GM12878 (cell line): ENCODE measurements at places on chromosomes 1 and 21.

DNA sequence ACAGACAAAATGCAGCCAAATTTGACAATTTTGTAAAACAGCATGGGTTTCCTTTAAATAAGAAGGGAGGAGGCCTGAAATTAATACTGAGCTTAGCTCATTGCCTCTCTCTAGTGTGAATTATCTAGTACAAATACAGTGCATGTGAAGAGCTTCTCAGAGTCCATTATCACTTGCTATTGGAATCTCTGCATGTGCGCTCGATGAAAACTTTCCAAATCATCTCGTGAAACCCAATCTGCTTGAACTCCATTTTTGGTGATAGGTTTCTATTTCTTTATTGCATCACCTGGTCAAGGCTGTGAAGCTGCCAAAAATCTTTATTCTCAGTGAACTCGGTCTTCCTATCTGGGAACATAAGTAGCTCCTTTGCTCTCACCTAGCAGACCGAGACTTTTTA, 49.5 kb upstream of the LYPLAL1 start:
- DNase-seq, result no peak

DNA sequence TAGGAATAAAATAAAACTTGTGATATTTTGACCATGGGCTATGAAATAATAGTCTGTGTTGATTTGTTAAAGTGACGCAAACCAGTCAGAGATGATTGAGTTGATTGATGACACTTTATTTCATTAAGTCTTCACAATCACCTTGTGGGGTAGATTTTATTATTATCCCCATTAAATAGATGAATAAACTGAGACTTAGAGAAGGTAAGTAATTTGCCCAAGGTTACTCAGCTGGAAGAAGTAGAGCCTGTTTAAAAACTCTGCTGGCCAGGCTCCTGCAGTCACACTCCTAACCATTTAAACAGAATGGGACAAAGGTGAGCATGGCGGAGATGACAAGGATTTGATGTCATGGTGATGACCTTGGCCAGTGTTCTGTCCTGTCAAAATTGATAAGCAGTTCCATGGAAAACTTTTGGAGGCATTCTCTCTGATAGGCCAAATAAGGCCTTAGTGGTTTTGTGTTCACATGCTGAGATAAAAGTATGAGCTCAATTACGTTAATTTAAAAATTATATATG, 22.7 kb upstream of the MCOLN3 start:
- DNase-seq, result no peak

DNA sequence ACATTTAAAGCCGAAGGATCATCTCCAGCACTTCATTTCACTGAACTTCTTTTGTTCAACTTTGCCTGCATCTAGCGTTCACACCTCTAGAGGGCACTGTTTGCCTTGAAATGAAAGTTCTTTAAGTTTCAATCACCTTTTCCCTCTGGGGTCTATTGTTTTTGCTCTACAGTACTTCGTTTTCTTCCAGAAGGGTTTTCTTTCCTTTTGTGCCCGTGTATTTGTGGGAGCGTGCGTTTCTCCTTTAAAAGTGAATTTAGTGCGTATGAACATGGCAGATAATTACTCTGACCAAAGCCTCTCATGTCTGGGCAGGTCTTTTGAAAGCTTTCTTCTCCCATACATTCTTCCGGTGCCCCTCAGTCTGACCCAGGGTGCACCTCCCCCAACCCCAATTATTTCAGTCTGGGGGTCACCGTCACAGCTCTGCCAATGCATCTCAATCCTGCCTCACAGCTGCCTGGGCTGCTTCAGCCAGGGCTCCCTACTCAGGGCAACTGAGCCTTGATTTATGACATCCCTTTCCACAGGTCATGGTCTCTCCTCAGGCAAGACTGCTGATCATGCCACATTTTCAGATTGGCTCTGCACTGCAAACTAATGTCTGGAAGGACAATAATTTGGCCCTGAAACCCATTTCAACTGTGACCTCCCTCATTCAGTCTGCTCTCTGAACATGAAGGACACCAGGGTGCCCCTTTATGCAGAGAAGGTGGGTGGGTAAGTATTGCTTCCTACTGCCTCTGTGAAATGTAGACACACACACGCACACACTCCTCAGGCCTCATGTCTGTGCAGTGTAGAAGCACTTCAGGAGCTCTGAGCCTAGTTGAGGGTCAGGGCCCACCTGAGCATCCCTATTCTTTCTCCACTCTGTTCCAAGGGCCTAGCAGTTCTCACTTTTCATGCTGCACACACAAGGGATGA, 88.6 kb downstream of the NUF2 start:
- DNase-seq, result no peak

DNA sequence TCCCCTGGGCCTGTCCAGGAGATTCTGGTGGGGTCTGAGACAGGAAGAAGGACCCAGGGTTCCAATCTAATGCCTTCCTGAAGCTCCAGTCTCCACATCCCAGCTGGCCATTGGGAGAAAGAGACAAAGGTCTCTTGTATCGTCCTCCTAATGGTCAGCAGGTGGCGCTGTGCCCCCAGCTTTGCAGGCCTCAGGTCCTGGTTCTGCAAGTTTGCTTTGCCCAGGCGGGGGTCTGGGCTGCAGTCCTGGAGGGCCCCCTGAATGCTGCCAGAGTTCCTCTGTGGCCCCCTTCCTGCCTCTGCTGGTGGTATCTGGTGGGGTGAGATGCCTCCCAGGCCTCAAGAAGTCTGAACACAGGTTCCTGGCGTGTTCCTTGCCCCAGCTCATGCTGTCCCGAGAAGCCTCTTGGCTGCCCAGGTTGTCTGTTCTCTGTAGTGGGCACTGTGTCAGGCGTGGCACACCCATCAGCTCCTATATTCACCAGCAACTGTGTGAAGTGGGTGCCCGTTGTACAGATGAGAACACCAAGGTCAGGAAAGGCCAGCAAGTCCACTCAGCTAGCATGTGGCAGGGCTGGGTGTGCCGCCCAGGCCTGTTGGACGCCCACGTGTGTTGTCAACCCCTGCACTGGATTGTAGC, 33.8 kb upstream of the CSF3R start:
- no peak for DNase-seq

- DNase-seq, result no peak
These were observed 9.3 kb downstream of the MYOC start for GRCh38 chr1:171643156-171643555.

GRCh38 chr21:34008618-34009017, 64.8 kb upstream of the MRPS6 start:
- no peak for DNase-seq

DNA sequence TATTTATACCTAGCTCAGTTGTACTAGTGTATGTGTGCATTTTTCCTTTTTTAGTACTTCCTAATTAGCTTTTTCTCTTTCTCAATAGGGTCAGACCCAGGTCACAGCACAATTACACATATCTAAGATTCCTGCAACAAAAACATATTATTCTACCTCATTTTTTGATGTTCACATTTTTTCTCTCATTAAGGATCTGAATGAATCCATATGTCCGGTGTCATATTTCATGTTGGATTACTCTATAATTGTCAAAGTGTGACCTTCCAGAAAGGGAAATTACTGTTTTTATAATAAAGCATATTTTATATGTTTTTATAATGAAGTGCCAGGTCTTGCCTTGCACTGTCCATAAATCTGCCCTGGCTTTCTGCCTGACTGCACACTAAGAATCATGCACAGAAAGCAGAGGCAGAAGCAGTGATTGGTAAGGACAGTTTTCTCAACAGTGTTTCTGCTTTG, 143.7 kb downstream of the KCNT2 start:
- no peak for DNase-seq

GRCh38 chr1:1841575-1841995, 49.3 kb downstream of the GNB1 start:
- DNase-seq, result no peak

- no peak for DNase-seq
These were observed 4.7 kb upstream of the ECE1 start for GRCh38 chr1:21295002-21295401.

- no peak for DNase-seq
These were observed 25.3 kb downstream of the MPZL1 start for GRCh38 chr1:167746988-167747655.

DNA sequence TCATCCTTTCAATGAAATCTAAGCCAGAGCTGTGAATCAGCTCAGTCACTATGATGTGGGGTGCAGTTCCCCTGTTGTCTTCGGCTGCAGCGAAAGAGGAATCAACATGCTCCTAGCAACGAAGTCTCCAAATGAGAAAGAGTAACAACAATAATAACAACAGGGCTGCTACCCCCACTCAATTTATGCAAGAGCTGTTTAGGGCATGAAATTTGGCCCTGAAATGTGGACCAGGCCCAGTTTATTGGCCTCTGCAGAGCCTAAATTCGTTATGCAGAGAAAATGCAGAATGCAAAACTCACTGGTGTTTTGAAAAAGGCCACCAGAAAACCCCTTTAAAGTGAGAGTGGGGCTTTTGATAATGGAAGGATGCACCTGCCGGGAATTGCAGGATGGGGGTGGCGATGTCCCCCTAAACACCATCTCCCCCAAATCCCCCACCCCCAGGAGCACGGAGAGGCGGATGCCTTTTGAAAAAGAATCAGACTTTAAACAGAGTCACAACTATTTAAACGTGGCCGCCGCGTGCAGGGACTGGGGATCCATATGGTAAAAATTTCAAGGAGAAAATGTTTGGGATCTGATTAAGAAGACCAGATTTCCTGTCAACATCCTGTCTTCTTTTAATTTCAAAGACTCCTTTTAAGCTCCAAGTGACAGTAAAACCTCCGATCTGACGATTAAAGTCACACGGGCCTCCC, 1.9 kb downstream of the RUNX3 start:
- no peak for DNase-seq

- DNase-seq, result no peak
These were observed 63.2 kb upstream of the EFHD2 start for GRCh38 chr1:15346346-15347030.

GRCh38 chr1:240936911-240937668, 325.1 kb upstream of the GREM2 start:
- no peak for DNase-seq

DNA sequence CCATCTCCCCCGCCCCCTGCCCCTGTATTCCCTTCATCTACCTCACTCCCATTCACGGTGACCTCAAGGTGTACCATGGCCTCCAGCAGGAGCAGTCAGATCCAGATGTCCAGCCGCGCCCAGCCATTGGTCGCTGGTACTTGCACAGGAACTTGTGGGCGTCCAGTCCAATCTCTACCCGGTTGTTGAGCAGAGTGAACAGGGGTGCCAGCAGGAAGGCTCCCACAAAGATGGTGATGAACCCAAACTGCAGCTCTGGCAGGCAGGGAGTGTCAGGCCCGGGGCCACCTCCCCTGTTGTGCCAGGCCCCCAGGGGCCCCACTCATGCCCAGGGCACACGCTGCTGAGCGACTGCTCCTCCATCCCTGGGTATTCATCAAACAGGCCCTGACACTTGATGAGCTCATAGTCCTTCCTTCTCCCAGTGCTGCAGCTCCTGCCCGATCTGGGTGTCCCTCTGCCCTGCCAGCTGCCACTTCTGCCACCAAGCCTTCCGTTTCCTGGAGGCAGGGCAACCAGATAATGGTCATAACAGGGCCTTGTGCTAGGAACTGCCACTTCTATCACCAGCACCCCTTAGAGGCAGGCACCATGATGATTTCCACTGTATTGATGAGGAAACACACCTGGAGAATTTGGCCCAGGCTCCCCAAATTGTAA, 5.7 kb upstream of the ARHGEF19 start:
- DNase-seq, result no peak

DNA sequence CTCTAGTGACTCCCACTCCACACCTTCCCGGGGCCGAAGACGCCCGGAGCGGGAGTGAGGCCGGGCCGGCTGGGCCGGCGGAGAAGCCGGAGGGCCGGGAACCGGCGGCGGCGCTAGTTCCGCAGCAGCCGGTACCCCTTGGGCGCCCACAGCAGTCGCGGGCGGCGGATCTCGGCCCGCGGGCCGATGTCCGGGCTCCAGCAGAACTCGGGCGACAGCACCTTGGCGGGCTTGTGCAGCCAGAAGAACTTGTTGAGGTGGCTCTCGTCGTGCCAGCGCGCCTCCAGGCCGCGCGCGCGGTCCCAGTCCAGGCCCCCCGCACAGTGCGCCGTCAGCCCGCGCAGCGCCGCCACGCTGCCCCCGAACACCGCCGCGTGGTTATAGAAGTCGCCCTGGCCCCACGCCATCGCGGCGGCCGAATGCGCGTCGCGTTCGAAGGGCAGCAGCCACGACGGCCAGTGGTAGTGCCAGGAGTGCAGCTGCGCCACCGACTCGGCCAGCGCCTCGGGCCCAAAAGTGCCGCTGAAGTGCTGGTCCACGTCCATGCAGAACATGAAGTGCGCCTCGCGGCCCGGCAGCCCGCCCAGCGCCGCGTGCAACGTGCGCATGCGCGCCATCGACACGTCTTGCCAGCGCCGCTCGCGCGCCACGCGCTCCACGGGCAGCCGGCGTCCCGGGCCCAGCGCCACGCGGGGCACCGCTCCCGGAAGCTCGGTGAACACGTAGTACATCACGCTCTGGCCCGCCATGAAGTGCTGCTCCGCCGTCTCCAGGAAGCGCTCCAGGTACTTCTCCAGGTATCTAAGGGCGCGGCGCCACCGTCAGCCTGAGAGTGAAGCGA, 14.0 kb downstream of the A3GALT2 start:
- no peak for DNase-seq

GRCh38 chr21:36135391-36136102, 668 bp downstream of the CBR3 start:
- DNase-seq, result no peak

- DNase-seq, result no peak
These were observed 39.1 kb upstream of the PRSS38 start for GRCh38 chr1:227776331-227776771.

GRCh38 chr1:5835179-5835562, 157.1 kb downstream of the NPHP4 start:
- DNase-seq, result no peak

- no peak for DNase-seq
These were observed 2.7 kb downstream of the CAPN2 start for GRCh38 chr1:223714849-223715603.

DNA sequence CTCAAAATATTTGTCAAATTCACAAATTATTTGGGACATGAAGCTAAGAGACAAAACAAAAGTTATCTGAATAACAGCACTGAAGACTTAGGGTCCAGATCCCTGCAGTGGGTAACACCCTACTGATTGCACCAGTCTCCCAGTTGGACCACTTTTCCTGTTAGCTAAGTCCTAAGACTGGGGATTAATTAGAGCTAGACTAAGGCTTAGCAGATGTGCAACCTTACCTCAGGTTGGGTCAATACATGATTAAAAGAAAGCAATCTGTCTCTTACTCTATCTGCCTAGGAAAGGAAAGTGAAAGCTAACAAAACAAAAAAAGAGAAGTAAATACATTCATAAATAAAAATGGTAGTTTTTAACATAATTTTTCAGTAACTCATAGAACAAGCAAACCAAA, 737.2 kb upstream of the CHRM3 start:
- no peak for DNase-seq

DNA sequence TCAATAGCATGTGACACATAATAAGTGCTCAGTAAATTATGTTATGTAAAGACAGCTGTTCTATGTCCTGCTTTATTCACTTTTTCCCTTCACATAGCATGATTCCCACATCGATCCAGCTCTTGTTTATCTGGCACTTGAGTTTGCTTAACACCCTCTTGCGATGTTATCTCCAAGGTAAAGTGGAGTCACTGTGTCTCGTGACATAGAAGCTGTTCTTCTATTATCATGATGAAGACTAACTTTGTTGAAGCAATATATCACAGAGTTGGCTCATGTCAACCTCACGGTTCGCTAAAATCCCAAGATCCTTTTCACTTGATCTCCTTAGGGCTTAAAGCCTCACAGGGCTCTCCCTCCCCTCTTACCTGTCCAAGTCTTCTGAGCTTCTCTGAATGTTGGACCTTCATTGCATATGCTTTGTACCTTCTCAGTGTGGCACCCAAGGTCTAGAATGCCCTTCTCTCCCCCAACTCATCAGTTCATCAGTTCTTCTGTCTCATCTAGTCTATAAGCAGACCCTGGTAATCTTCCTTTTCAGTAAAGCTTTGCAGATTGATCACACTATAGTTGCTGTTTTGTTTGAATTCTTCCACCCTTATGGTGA, 38.0 kb downstream of the PLXNA2 start:
- DNase-seq, result no peak
